NCI-H526 treated with DMSO at 0.1 percent for 48 hours (cell line): ENCODE measurements at places on chromosomes 4 and X.

DNA sequence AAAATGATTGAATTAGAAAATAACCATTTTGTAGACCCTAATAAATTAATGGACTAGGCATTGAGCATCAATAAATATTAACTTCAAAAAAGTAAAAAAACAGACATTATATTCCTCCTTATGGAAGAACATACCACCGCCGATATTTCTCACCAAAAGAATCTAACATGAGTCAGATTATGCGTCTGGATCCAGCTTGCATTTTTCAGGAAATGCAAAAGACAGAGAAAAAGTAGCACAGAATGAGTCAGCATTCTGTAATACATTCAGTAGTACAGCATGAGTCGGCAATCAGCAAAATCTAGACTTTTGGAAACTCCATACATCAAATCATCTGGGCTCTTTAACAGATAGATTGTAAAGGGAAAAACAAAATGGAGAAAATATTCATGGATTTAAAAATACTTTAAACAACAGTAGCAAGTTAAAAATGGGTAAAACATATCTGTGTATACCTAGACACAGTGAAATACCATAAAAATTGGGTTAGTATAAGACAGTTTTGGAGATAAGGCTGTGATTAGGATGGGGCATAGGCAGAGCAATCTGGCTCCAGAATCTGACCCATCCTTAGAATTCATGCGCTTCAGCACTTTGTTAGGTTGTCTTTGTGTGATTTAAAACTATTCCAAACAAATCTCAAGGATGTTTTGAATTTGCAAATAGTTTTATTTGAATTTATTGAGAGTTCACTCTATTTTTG lies 633.0 kb upstream of the FAM241A start:
- DNase-seq = no peak

- no peak for DNase-seq
Measured at GRCh38 chr4:72744103-72744725, 175.2 kb upstream of the ADAMTS3 start.

- DNase-seq = no peak
Measured at GRCh38 chr4:29014555-29014954, 1705.6 kb upstream of the PCDH7 start.

DNA sequence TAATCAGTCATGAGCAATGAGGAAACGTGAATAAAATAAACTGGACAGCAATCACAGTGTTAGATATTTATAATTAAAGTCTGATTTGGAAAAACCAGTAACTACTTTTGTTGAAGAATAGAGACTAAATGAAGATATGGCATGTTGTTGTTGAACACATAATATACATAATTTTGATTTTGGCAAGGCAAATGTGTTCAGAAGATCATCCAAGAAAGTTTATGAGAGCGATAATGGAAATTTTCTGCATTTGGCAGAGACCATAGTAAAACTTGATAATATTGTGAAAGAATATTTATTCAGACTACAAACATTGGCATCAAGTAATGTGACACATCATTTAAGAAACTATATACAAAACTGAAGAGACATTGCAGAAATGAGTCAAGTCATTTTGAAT lies 620.7 kb downstream of the TMA16 start:
- no peak for DNase-seq
